Hippocampal formation (tissue), 2 donors: ENCODE measurements at places on chromosomes 13 and 19.
A peak's percentile ranks its signal among the peaks of the same experiment; 100 is the strongest.

- no peak for DNase-seq
Observed at GRCh38 chr13:111865046-111865445, 201.9 kb upstream of the SOX1 start.

DNA sequence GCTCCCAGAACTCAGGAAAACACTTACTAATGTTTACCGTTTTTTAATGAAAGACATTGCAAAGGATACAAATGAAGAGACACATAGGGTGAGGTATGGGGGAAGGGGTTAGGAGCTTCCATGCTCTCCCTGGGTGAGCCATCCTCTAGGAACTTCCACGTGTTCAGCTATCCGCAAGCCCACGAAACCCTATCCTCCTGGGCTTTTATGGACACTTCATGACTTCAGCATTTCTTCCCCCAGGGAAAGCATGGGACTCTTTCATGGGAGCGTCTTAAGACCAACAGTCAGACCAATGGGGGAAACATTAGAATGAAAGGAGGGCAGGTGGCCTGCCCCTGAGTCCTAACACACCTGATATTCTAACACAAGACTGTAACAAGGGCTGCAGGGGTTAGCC is 6.6 kb upstream of the ESD start:
- no peak for DNase-seq

GRCh38 chr19:52993342-52994178 is 20.2 kb upstream of the ERVV-1 start:
- peak; percentile 58 for DNase-seq

DNA sequence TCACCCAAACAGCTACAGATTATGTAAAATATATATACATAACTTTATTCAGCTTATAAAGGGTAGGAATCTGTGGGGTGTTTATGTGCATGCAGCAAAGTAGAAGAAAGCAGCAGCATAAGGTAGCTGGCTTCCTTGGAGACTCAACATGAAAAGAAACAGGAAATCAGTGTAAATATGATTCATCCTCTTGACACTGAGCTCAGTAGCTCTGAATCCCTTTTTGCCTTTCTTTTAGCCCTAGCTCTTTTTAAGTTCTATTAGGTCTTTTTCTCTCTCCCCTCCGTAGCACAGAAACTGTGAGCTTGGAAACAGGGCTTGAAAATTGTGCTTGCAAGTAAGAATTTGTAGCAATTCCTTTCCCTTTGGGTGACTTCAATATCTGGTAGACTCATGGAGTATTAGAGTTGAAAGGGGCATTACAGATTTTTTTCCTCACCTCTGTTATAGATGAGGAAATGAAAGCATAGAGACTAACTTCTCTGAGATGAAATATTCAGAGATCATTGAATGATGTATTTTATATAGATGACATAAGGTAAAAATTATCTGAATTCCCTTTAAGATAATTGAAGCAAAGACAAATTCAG is 314.4 kb downstream of the PCDH9 start:
- no peak for DNase-seq

GRCh38 chr13:45316338-45316737 is 24.6 kb downstream of the TPT1 start:
- no peak for DNase-seq

- no peak for DNase-seq
Observed at GRCh38 chr19:42281827-42282762, 13.0 kb downstream of the CIC start.

- DNase-seq, result no peak
Observed at GRCh38 chr13:48504606-48505005, 28.3 kb downstream of the RCBTB2 start.

GRCh38 chr19:4409123-4409933 is 6.9 kb downstream of the CHAF1A start:
- DNase-seq, result no peak

DNA sequence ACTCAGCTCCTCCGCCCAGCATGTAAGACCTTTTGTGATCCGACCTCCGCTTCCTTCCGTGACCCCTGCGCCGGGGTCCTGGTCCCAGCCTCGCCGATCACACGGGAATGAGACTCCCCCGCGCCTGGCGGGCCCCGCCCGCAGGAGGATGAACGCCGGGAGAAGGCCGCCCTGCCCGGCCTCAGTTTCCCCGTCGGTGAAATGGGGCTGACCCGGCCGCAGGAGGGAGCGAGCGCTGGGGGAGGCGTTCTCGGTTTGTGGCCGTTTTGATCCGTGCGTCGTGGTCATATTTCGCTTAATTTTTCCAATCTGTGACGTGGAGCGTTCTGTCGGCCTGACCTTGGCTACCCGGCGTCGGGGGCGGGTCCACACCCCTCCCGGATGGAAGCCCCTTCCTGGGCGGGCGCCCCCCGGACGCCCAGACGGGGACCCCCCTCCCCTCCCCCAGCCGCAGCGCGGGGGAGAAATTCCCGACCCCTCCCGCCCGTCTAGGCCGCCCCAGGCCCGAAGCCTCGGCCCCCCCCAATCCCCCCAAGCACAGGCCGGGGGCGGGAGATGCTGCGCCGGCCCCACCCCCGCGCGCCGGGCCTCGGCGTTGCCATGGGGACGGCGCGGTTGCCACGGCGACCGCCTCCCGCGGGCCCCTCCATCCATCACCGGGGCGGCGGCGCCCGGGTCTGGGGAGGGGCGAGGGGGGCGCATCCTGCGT is 11.1 kb downstream of the PALM start:
- no peak for DNase-seq

DNA sequence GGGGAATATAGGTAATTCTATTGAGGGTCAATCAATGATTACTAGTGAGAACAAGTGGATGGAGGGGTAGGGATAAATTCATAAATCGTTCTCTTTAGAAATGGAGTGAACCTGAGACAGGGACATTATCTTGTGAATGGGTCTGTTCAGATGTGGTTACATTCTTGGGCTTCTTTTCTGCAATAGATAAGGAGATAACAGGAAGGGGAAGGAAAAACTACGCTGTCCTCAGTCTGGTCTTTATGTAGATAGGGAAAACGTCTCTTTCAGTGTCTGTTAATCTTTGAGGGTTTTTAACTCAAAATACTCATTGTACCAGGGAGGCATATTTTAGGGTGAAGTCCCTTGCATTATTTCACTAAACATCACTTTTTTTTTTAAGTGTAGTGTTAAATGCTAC is 266.7 kb upstream of the MAB21L1 start:
- no peak for DNase-seq

- DNase-seq, result no peak
Observed at GRCh38 chr19:39566064-39566463, 26.1 kb upstream of the EID2 start.

DNA sequence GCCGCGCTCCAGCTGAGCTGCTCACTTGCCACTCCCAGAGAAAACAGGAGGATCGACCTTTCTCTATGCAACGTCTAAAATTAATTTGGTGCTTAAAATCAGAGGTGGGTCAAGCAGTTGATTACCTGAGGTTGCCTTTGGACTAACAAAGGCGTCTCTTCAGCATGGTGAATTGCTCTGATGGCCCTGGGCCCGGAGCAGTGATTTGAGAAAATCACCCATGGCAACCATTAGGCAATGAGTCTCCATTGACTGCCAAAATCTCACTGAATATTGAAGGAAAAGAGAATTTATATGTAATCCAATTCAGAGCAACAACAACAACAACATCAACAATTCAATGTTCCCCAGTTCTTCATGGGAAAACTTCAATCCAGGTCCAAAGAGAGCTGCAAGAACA is 61.8 kb downstream of the IRS2 start:
- peak; percentile 41 for DNase-seq

DNA sequence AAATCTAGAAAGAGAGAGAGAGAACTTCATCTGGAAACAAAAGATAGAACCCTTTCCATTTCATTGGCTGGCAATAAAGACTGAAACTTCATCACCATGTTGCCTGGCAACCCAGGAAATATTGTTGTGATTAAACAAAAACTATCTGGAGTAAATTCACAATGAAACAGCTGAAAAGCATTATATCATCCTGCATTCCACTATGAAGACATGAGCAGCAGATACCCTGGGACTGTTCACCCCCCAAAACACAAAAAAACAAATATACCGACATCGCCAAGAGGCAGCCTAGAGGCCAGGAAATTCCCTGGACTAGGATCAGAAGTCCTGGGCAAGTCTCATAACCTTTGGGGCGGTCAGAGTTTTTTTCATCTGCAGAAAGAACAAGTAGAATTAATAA is 158.3 kb downstream of the FOXO1 start:
- DNase-seq, result no peak

DNA sequence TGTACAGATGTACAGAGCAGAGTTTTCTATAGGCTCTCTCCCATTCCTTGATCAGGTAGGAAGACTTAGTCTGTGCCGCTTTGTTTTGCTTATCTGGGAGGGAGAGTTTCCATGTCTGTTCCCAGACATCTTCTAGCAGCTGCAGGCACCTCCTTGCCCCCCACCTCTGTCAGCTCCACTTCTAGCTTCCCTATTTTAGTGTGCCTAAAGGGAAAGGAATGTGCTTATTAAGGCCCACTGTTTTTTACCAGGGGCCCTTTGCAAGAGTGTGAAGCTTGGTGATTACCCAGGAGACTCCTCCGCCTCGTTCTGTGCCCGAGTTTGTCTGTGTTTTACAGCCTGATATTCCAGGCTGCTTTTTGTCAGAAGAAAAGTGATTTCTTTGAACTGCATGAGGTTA is 1984.4 kb downstream of the OLFM4 start:
- DNase-seq, result no peak

- no peak for DNase-seq
Observed at GRCh38 chr19:5058521-5059212, 89.8 kb downstream of the KDM4B start.

- DNase-seq, result no peak
Observed at GRCh38 chr19:4807188-4807587, 15.7 kb downstream of the FEM1A start.

DNA sequence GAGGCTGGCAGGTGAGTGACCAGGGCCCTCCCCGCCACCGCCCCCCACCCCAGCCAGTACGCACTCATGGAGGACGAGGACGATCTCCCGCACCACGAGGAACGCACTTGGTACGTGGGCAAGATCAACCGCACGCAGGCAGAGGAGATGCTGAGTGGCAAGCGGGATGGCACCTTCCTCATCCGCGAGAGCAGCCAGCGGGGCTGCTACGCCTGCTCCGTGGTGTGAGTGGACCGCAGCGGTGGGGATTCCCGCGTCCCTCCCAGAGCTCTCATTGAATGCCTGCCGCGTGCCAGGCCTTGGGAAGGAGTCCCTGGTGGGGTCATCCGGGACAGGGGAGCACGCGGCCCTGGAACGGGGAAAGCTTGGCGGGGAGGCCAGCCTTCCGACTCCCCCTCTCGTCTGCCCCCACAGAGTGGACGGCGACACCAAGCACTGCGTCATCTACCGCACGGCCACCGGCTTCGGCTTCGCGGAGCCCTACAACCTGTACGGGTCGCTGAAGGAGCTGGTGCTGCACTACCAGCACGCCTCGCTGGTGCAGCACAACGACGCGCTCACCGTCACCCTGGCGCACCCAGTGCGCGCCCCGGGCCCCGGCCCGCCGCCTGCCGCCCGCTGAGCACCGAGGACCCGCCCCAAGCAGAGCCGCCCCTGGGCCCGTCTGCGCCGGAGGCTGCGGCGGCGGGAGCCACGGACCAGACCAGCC is 4.8 kb upstream of the IFI30 start:
- DNase-seq, result no peak

DNA sequence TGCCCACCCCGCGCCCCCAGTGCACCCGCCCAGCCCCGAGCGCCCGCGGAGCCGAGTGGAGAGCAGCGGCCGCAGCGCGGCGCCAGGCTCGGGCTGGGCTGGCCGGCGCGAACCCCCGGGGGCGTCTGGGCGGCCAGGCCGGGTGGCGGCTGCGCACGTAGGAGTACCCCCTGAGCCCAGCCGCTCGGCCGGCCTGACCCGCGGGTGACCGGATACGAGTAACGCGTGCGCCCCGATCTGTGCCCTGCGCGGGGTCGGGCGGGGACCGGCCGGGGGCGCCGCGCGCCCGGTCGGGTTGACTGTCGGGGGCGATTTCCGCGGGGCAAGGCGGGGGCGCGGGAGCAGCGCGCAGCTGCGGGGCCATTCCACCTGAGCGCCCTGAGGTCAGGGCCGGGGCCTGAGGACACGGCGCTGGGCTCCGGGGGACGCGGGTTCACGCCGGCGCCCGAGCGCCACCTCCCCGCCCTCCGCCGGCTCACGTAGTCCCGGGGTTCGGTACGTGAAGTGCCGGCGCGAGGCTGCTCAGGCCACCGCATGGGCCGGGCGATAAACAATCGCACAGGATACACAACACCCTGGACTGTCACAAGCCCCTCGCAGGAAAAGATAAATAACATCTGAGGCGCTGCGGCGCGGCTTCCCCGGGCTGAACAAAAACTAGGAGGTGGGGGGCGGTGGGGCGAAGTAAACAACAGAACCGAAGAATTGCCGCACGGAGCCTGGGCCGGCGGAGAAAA is 37.6 kb upstream of the FLT1 start:
- no peak for DNase-seq

DNA sequence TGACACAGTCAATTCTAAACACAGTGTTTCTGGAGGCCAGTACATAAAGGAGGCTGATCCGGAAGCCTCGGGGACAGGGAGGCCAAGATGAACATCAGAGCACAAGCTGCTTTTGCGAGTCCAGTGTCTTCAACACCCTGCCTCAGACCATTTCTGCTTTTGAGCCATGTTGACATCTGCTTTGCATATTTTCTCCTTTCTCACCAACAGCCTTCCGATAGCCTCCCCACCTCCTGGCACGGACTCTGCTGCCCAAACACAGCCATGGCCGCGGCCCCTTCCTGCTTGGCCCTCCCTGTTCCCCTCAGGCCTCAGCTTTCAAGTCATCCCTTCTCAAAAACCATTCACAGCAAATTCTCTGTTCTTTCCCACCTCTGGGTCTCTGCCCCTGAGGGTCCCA is 3.6 kb downstream of the LRRC25 start:
- no peak for DNase-seq

DNA sequence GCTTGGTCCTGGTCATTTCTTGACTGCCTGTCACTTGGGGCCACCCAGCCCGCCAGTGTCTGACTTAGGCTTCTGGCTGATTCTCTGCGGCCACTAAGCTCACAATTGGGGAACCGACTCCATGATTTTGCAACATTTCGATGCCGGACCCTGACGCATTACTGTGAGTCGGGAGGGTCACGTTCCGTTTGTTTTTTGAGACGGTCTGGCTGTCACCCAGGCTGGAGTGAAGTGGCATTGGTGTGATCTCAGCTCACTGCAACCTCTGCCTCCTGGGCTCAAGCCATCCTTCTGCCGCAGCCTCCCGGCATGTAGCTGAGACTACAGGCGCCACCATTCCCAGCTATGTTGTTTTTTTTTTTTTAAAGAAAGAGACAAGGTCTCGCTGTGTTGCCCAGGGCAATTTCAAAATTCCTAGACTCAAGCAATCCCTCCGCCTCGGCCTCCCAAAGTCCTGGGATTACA is 3.2 kb upstream of the ADAT3 start:
- DNase-seq, result no peak

GRCh38 chr13:75537401-75538365 is at the start of gene COMMD6:
Gene COMMD6, minus strand, starts transcription at chr13:75537841. Its CDS starts 36 bp downstream, at chr13:75537805.
- peak; percentile 84 for DNase-seq
